ENCODE measurements at places on chromosomes 5 and 9. TPM values are rescaled to one million over a fixed set of nuclear protein-coding genes. Genes with fewer than 3 reads are reported as not detected.

GRCh38 chr5:112109331-112110007 is 309.6 kb downstream of the EPB41L4A start:
- H3K4me3 ChIP-seq: no peak overlapping the region
- H3K36me3 ChIP-seq: no peaks in the 10 kb centered on the region
- no peak overlapping the region for H3K27ac ChIP-seq
- H3K4me1 ChIP-seq: no peaks in the 10 kb centered on the region

DNA sequence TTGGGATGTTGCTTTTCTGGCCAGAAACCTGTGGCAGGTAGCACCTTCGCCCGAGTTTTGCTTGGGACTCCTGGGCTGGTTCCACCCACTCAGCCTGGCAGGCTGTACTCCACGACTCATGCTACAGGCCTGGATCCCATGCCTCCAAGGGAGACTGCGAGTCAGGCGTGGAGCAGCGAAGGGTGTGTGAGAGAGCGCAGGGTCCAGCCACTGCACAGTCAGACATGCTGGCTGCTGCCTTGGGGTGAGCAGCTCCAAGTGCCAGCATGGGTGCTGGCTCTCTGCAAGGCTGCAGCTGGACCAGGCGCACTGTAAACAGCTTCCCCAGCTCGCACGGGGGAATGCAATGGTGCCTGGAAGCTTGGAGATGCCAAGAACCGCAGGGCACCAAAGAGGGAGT is 249.6 kb upstream of the EDIL3 start:
- no peak for DNase-seq
- no peak overlapping the region for H3K27ac ChIP-seq
- no peaks in the 10 kb centered on the region for H3K27me3 ChIP-seq
- no peaks in the 10 kb centered on the region for H3K36me3 ChIP-seq

GRCh38 chr5:93422652-93423280 is 158.3 kb downstream of the NR2F1-AS1 start:
- no peak for DNase-seq
- no peak overlapping the region for H3K27ac ChIP-seq
- H3K4me1 ChIP-seq: no peaks in the 10 kb centered on the region

The PKD2L2 gene
- polyA plus RNA-seq: not detected

DNA sequence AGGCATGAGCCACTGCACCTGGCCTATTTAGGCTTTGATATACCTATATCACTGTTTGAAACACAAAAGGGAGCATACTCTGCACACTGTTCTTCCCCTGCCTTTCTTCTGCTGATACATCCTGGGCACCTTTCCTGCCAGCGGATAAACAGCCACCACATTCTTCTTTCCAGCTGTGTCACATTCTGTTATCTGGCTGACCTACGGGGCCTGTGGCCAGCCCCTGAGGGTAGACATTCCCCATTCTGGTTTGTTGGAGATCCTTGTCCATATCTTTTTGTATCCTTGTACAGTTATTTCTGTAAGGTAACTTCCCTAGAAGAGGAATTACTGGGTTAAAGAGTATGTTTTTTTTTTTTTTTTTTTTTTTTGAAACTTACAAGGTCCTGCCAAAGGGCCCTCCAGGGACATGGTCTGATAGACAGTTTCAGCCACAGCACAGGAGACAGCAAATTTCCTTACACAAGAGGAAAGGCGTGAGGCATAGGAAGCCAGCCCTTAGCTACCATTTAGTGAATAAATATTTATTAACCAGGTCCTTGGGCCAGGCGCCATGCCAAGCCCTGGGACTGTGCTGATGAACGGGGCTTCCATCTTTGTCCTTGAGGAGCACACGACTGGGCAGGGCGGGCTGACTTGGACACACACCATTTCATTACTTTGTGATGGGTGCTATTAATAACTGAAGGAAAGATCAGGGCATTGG is 57.8 kb downstream of the ERGIC1 start:
- H3K27me3 ChIP-seq: no peaks in the 10 kb centered on the region
- peak overlapping the region; percentile 94 for H3K27ac ChIP-seq
- peaks cover 20% of the 10 kb centered on the region for H3K4me1 ChIP-seq
- H3K36me3 ChIP-seq: no peaks in the 10 kb centered on the region

DNA sequence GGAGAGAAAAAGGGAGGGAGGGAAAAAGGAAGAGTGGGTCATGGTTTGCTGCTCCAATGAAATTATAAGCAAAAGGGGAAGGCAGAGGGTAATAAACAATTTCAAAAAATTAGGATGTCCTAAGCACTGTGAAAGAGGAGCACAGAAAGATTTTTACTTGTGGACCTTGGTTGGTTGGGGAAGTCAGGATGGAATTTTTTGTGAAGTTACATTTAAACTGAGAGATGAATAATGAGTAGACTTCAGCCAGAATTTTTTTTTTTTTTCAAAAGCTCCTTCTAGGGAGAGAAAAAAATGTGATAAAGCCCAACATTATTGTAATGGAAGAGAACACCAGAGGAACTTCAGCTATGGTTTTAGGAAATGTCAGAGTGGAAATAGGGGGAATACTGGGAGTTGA is 515.9 kb upstream of the PAPPA start:
- no peak overlapping the region for H3K27ac ChIP-seq
- H3K4me1 ChIP-seq: no peaks in the 10 kb centered on the region
- H3K27me3 ChIP-seq: no peaks in the 10 kb centered on the region
- no peak overlapping the region for H3K4me3 ChIP-seq
- DNase-seq: no peak

GRCh38 chr9:99150451-99151171 is 45.7 kb downstream of the TGFBR1 start:
- H3K27ac ChIP-seq: no peak overlapping the region
- H3K4me3 ChIP-seq: no peak overlapping the region
- DNase-seq: no peak

The PTBP3 gene
- 6.7 TPM for polyA plus RNA-seq

DNA sequence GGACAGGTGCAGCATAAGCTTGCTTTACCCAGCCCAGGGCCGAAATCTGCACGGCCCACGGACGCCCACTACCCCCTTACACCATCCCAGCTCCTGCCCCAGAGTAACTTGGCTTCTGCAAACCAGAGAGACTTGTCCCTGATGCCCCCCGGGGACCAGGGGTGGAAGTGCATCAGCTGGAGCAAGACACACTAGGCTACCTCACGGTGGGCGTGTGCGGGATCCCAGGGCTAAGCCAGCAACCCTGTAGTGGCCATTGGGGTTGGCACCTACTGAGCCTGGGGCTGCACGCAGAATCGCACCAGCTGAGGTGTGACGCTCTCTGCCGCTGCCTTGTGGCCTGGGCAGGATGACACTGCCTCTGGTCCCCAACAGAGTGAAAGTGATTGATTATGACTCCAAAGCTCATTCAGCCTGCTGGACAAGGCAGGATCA is 6.1 kb upstream of the ZNF79 start:
- no peaks in the 10 kb centered on the region for H3K27me3 ChIP-seq
- H3K36me3 ChIP-seq: no peaks in the 10 kb centered on the region
- no peak overlapping the region for H3K27ac ChIP-seq

The CATSPER3 gene
- 0.37 TPM for polyA plus RNA-seq

DNA sequence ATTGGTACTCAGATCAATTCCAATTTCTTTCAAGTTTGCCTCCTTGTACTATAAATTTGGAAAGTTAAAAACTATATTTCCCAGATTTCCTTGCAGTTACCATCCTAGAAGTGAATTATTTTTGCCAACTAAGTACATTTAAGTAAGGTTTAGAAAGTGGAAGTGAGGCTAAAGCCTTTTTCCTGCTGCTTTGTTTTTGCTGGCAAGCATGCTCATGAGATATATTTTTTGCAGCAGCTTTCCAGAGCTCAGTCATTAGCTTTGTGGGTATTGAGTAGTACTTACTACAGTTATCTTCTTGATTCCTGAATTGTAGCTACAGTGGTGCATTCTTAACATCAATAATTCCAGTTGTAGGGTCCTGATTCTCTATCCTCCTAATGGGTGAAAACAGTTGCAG is 3.5 kb upstream of the BTF3 start:
- H3K27me3 ChIP-seq: no peaks in the 10 kb centered on the region
- H3K27ac ChIP-seq: no peak overlapping the region
- DNase-seq: no peak
- no peaks in the 10 kb centered on the region for H3K4me1 ChIP-seq
- no peak overlapping the region for H3K4me3 ChIP-seq

DNA sequence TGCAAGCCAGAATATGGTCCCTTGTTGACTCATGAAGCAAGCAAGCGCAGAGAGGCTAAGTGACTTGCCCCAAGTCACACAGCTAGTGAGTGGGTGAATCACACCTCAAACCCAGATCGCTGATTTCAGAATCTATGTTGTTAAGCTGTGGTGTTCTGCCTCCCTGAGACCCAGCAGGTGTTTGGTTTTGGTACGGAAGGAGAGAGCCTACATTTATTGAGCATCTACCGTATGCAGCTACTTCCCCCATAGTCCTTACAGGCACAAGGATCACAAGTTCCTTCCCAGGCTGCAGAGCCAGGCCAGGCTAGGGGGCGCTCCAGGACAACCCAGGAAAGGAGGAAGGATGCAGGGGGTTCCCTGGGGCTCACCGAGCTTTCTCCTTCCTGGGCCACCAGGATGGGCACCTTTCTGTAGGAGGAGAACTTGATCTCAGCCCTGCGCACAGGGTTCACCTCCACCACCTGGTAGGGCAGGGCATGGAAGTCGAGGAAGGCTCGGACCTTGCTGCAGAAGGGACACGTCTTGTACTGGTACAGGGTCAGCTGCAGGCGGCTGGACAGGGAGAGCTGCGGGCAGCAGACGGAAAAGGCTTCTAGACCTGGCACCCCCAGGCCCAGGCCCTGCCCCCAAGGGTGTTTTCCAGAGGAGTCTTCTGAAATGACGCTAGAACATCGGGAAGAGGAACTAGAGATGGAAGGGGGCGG is 2.5 kb downstream of the PTGES2 start:
- H3K27ac ChIP-seq: no peak overlapping the region
- DNase-seq: peak; percentile 75
- H3K27me3 ChIP-seq: no peaks in the 10 kb centered on the region
- peaks cover 3% of the 10 kb centered on the region for H3K36me3 ChIP-seq
- H3K4me3 ChIP-seq: no peak overlapping the region
- H3K4me1 ChIP-seq: peaks cover 19% of the 10 kb centered on the region

The NUDT12 gene
- 8.6 TPM for polyA plus RNA-seq

The KCNT1 gene
- 0.08 TPM for polyA plus RNA-seq

DNA sequence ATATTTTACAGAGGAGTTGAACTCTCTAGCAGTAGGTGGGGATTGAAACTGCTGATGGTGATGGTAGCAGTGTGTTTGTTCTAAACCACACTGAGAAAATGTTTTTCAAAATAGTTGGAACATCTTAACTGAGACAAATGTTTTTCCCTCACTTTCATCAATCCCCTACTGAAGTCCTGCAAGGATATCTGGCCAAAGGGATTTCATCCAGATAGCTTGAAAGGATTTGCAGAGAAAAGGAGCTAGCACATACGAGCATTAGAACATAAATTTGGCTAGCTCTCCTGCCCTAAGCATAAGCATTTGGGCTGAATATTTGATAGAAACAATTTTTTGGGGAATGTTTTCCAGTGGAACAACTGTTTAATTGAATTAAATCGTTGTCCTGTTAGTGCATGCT is 153.9 kb downstream of the CDH9 start:
- H3K4me3 ChIP-seq: no peak overlapping the region
- H3K27me3 ChIP-seq: no peaks in the 10 kb centered on the region
- no peak for DNase-seq
- H3K27ac ChIP-seq: no peak overlapping the region

The MCIDAS gene
- not detected for polyA plus RNA-seq

The SPATA6L gene
- 1.8 TPM for polyA plus RNA-seq

DNA sequence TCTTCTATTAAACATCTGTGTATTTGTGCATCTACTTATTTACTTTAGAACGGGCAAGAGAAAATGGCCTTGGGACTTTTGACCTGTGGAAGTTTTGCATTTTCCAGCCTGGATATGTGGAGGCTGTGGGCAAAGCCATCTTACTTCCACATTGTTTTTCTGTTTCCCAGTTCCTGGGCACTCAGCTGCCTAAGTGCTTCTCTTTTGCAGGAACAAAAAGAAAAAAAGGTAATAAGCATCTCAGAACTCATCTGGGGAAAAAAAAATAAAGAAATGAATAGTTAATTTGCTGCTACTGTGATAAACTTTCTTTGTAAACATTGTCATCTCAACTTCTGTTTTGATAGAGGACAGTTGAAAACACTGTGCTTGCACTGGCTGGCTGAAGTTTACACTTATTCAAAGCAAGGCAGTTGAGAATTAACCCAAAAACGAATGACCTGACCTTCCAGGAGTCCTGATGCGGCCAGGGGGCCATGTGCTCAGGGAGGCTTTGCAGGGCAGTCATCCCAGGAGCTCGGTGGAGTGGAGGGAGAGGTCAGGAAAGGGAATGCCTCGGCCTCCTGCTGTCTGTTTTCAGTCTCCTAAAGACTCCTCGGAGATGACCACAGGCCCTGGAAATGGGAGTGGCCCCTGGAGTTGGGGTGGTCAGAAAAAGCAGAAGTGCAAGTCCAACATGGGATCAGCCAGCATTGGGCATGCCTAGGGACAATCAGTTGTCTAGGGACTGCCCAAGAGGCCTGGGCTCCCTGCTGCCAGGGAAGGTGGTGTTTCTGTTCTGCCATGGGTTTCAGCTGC is 75.5 kb downstream of the RAI14 start:
- peak overlapping the region; percentile 53 for H3K27ac ChIP-seq
- peak; percentile 41 for DNase-seq
- no peaks in the 10 kb centered on the region for H3K27me3 ChIP-seq
- H3K36me3 ChIP-seq: no peaks in the 10 kb centered on the region
- no peak overlapping the region for H3K4me3 ChIP-seq
- peaks cover 31% of the 10 kb centered on the region for H3K4me1 ChIP-seq

The GOLGA1 gene
- polyA plus RNA-seq: 10.7 TPM

The ARAP3 gene
- polyA plus RNA-seq: 2.3 TPM

The PCDHB4 gene
- polyA plus RNA-seq: 0.17 TPM

DNA sequence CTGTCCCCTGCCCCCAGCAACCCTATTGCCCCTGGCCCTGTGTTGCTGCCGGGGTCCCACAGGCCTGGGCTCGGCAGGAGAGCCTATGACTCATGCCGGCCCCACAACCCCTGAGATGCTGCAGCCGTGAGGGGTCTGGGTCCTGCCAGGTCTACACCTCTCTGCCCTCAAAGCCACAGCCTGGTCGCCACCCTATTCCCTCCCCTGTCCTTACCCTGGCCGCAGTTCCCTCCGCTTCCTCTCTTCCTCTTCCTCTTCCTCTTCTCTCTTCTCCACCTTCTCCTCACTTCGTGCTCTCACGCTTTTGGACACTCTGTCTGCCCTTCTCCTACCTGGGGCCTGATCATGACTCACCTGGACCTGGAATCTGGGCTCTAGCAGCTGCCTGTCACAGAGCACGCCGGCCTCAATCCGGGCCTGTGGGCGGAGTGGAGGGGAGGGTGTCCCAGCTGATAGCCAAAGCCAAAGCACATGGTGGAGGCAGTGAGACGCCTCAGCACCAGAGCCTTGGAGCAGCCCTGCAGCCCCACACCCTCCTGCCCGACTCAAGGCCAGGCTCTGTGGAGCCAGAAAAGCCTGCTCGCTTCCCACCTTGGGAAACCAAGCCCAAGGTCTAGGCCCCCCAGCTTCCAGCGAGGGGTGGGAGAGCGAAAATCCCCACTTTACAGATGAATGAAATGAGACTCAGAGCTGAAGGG is 26.8 kb upstream of the CSF1R start:
- no peak overlapping the region for H3K27ac ChIP-seq
- no peaks in the 10 kb centered on the region for H3K27me3 ChIP-seq
- H3K36me3 ChIP-seq: no peaks in the 10 kb centered on the region
- peak; percentile 31 for DNase-seq
- no peaks in the 10 kb centered on the region for H3K4me1 ChIP-seq
- no peak overlapping the region for H3K4me3 ChIP-seq

The CCNO gene
- 0.23 TPM for polyA plus RNA-seq

The LRRC70 gene
- 0.66 TPM for polyA plus RNA-seq

The SMARCA2 gene
- 18.8 TPM for polyA plus RNA-seq
